Suppressor macrophage (primary cell): ENCODE measurements at places on chromosomes 3 and 15.

- DNase-seq = no peak
Observed at GRCh38 chr15:27448986-27449385, 478.0 kb downstream of the GABRG3 start.

DNA sequence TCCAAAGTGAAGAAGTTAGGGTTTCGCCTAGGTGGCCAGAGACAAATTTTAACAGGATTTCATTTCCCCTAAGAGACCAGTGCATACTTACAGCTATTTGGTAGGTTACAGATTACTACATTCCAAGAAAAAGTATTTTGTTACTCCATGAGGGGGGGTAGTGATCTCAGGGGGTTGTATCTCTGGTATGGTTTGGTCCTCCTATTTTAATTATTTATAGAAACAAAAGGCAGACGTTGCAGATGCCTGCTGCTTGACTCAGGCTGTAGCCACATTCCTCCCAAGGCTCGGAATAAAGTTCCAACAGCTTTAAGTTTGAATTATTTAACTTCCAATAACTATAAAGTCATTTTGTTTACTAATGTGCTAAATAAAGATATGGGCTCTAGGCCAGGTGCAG is 1.3 kb upstream of the TRIM59 start:
- DNase-seq = no peak

DNA sequence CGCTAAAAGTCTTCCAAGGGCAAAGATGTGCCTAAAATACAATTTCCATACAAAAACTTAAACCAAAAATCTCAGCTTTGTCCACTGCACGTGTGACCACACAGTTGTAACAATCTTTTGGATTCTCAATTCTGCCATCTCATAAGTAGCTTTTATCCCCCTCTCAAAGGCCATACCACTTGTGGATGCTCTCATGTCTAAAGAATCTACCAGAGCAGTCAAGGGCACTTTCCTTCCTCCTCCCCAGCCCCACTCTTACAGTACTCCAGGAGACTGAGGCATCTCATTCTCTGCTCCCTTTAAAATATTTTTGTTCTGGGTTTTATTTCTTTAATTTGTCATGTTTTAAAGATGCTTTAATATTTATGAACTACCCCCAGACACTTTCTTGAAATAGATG is 102.3 kb upstream of the PFN2 start:
- no peak for DNase-seq

DNA sequence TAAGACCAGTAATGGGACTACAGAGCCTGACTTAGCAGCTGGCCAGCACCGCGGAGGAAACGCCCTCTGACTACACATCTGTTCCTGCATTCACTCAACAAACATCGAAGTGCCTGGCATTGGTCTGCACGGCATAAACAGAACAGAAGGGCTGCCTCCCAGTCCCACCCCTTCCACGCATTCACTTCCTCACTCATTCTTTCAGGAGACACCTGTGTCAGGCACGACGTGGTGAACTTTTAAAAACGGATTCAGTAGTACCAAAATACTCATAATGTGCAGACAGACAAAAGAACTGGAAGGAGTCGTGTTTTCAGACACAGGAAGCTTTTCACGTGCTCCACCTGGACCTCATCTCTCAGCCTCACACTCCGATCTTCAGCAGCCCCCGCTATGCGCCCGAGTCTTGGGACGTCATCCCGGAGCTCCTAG is 123.3 kb downstream of the XXYLT1 start:
- peak; percentile 65 for DNase-seq

- DNase-seq = peak; percentile 36
Observed at GRCh38 chr15:33720952-33721351, 247.3 kb upstream of the CHRM5 start.

DNA sequence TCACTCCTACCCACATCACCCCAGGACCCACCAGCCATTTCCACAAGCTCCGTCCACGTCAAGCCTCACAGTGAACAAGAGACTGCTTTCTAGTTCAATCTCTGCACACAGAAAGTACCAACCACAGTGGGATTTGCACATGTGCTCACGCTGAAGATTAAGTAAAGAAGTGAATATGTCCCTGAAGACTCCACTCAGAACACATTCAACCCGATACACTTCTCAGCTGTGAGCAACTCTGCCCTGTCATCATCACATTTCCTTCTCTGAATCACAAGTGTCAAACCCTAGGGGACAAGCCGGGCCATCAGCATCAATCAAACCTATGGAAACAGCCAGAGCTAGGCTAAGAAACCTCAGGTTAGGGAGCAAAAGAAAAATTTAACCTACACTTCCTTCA is 1.9 kb downstream of the STIMATE start:
- DNase-seq = no peak

DNA sequence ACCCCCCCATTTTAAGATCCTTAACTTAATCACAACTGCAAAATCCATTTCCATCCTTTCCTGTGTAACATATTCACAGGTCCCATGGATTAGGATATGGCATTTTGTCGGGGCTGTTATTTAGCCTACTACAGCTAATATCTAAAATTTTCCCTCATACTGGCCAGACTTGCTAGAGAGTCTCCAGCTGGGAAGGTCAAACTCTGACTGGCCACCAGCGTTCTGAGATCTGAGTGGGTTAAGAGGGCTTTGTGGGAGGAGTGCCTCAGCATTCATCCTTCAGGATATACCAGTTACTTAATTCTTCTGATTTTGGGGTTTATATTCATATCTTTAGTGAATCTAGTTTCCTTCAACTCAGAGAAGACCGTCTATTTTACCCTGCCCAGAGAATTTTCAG is 17.7 kb downstream of the TM4SF18 start:
- no peak for DNase-seq

- no peak for DNase-seq
Observed at GRCh38 chr15:77874063-77874462, 203.4 kb downstream of the TBC1D2B start.

- no peak for DNase-seq
Observed at GRCh38 chr3:109643590-109643989, 306.2 kb upstream of the DPPA4 start.

GRCh38 chr15:80041494-80042253 is 17.8 kb upstream of the ZFAND6 start:
- no peak for DNase-seq

DNA sequence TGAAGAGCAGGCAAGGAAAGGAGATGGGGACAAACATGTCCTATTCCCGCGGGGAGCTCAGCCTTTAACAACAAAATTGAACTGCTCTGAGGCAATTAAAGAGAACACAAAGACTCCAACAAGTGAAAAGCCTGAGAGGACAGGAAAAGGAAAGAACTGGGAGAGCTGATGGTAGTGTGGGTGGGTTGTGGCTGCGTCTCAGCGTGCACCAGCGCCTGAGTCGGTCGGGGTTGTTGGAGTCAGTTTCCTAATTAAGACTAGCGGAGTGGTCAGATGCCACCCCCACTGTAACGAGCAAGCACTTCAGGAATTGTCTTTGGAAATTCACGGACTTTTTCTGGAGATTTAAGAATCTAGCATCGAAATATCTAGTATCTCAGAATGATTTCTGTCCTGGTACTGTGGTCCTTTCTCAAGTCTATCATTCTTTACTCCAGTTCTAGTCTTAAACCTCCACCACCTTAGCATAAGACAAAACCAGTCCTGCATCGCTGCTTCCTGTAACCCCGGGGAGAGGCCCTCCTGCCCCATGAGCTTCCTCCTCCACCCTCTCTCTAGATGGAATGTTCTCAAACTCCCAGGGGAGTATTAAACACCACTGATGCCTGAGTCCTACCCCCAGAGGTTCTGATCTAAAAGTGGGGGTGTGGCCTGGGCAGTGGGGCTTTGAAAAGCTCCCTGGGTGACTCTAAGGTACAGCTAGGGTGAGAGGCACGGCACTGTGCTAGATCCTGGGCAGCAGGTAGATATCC is 104.0 kb downstream of the CYP19A1 start:
- peak; percentile 51 for DNase-seq

- no peak for DNase-seq
Observed at GRCh38 chr15:45116482-45117307, 2.6 kb downstream of the DUOXA2 start.

GRCh38 chr15:101479342-101479845 is 10.1 kb downstream of the PCSK6 start:
- no peak for DNase-seq

DNA sequence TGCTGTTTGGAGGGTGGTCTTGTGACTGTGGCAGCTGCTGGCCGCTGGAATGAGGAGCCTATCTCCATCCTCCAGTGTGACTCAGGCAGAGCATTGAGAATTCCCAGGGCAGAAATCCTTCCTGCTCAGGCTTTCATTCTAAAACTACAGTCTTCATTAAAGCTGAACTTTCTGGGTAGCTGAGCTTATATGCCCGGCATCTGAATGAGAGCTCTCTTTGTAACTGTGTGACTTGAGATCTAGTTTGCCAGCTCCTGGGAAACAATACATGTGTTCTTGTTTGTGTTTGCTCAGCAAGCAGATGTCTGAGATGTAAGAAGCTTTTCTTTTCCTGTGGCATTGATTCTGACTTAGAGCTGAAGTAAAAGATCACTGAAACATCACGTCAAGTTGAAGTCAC is 22.4 kb downstream of the RLBP1 start:
- no peak for DNase-seq

DNA sequence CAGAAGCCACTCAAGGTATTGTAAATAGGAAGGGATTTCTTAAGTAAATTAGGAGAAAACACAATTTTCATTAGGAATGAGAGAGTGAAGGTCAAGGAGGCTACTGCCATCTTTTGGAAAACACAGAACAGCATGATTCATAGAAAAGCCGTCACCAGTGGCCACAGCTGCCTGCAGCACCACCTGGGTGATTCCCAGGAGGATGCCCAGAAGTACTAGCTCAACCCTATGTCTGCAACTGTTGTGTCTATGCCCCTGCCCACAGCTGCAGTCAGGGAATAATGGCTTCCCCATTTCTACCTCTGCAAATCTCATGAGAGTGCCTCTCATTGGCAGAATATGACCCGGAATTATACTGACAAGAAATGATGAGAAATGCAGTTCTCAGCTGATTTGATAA is 300.0 kb downstream of the IGSF11 start:
- no peak for DNase-seq

GRCh38 chr3:13569641-13570390 is 20.9 kb downstream of the FBLN2 start:
- DNase-seq = no peak

DNA sequence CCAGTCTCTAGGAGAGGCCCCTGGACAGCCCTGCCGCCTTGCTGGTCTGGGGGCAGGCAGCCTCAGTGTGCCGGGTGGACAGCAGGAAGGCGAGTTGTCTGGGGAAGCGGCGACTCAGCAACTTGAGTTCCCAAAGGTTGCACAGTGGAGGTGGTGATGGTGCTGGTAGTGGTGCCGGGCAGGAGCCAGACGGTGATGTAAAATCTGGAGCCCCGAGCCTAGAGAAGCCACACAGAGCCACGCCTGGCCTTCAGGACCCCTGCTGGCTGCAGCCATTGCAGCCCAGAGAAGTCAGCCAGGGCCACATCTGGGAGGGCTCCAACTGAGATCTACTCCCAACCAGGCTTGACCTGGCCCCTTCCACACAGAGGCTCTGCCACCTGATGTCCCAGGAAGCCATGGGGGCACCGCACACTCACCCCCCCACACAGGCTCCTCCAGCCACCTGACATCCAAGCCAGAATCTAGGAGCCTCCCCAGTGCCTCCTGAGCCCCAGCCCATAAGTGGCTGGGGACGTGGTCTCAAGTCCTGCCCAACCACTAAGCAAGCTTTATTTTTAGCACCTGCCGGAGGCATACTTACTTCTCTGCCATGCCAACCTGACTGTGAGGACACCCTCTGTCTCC is 8.8 kb downstream of the C3orf22 start:
- DNase-seq = no peak

DNA sequence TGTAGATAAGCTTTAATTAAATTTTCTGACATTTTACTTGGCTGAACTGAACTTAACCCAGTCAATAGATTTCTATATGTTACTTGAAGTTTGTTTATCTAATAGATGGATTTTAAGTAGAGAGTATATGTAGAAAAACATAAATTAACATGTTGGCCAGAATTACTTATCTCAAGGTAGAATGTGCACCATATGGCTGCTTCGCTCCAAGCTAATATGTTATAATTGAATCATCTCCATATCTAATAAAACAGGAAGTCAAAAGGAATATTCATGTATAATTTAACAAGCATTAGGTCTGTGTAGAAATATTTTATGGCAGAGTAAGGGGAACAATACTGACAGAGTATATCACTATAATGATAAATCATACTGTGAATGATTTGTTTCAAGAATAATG is 650.7 kb upstream of the ALCAM start:
- DNase-seq = no peak

- no peak for DNase-seq
Observed at GRCh38 chr3:47398228-47398627, 17.4 kb downstream of the PTPN23 start.

DNA sequence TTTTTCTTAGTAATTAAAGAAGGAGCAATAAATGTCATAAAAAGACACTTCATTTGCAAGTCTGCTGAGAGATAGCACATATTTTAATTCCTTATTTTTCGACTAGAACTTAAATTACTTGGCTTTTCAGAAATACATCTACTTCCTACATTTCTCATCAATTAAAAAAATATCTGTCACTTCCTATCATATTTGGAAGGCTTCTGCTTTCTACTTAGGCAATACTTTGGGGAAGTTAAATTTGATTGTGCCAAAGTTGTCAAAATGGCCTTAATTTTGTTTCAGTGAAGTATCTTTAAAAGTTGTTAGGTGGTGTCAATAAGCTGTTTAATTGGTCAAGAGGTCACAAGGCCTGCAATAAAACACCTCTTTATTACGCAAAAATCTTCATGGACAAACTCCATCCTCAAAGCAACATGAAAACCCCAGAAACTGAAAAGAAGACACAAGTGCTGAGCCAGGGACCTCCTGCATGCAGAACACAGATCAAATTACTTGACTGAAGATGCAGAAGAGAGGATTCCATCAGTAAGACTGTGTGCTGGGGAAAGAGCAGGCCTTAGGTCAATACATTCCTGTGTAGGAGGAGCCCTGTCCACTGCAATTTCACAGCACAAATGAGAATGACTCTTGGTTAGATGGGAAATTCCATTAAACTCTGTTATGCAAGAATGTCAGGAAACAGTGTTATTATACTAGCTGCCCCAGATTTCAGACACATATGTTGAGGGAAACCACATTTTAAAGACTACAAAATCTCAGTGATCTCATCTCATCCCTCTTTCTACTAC is 48.0 kb upstream of the FSTL1 start:
- DNase-seq = peak; percentile 70

GRCh38 chr15:74752011-74752410 is 3.4 kb downstream of the CYP1A2 start:
- no peak for DNase-seq

DNA sequence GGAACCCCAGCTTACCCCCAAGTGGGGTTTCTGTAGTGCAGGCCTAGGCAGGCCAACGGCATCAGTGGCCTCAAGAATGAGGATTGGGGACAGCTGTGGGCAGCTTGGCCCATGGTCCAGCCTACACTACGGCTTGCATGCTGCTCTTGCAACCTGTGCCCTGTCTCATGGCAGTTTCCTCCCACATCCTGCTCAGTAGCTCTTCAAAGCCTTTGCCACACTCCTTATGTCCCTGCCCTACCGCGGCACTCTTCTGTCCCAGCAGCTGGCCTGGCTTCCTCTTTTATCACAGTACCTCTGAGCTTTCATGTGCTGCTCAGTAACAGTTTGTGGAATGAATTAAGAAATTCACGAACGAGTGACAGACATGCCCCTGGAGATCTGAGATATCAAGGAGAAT is 431.0 kb downstream of the EPHB1 start:
- peak; percentile 76 for DNase-seq
